ENCODE measurements at places on chromosomes 13 and 19. TPM values are rescaled to one million over a fixed set of nuclear protein-coding genes. Genes with fewer than 3 reads are reported as not detected.

DNA sequence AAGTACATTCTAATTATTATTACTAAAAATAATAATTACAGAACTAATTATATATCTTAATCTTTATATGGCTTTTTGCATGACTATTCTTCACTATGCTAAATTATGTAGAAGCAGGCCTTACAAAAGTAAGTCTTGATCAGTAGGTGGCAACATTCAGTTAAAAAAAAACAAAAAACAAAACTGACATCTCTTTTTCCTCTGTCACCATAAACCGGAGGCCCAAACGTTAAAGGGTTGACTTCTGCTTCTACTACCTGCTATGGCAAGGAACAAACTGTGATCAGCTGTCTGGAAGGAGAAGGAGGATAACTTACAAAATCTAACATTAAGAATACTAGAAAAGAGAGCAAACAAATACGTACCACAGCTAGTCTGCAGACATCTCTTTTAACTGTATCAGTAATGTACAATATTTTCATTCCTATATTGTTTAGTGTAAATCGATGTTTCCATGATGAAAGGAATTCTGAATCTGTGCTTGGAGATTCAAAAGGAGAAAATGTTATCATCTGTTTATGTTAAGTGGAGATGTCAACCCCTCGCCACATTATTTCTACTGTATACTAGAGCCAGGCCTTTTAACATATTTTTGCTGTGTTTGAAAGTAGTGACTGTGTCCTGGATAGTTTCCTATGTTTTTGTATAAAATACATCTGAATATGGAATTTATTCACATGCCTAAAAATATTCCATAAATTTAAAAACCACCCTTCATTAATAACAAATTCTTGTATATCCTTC is 1525.4 kb downstream of the SLITRK1 start:
- H3K4me3 ChIP-seq: no peak overlapping the region
- H3K4me1 ChIP-seq: no peaks in the 10 kb centered on the region
- DNase-seq: no peak
- H3K36me3 ChIP-seq: no peaks in the 10 kb centered on the region

GRCh38 chr13:87680298-87680697 is 9.1 kb downstream of the SLITRK5 start:
- peaks cover 33% of the 10 kb centered on the region for H3K27me3 ChIP-seq
- peaks cover 2% of the 10 kb centered on the region for H3K36me3 ChIP-seq
- H3K4me1 ChIP-seq: peaks cover 18% of the 10 kb centered on the region
- no peak overlapping the region for H3K27ac ChIP-seq

DNA sequence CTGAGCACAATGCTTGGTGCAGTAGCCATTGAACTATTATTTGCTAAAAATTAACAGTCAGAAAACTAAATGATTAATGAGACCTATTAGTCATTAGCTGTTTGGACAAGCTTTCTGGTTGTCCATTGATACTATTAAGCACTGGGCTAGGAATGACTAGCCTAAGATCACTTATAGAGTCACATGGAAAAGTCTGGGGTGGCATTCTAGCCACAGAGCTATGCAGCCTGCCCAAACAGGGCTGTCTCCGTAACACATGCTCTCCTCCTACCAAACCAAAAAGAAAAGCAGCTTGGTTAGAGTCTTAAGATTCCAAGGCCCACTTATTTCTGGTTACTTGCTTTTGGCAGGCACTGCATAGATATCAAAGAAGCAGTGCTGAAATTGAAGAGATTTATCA is 193.5 kb upstream of the NBEA start:
- peaks cover 5% of the 10 kb centered on the region for H3K4me1 ChIP-seq
- no peak for DNase-seq
- H3K36me3 ChIP-seq: peaks cover 5% of the 10 kb centered on the region
- peaks cover 5% of the 10 kb centered on the region for H3K27me3 ChIP-seq
- H3K4me3 ChIP-seq: no peak overlapping the region

DNA sequence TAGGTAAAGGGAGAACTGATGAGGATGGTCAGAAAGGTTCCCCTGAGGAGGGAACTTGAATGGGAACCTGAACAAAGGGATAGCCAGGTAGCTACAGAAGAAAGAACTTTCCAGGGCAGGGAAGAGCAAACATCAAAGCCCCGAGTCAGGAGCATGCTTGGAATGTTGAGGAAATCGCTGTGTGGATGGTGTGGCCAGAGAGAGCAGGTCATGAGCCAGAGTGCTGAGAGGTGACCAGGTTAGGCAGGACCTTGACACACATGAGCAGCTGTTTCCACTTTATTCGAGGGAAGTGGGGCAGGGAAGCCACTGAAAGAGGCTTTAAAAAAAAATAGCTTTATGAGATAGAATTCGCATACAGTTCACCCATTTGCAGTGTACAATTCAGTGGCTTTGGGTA is 4.4 kb downstream of the RAB8A start:
- H3K4me1 ChIP-seq: peaks cover 24% of the 10 kb centered on the region
- no peak for DNase-seq
- H3K27me3 ChIP-seq: no peaks in the 10 kb centered on the region
- peak overlapping the region; percentile 49 for H3K27ac ChIP-seq
- no peak overlapping the region for H3K4me3 ChIP-seq

Gene KLK4
- not detected for total RNA-seq

Gene EDNRB
- total RNA-seq: 0.12 TPM

Gene SCAMP4
- total RNA-seq: 51.6 TPM

Gene SIGLEC9
- not detected for total RNA-seq

Measured in chondrocyte (in vitro differentiated cells).